ENCODE measurements at places on chromosomes 5 and 9.

- DNase-seq = no peak
Observed at GRCh38 chr5:117863586-117864296, 1124.6 kb downstream of the DTWD2 start.

GRCh38 chr9:17003576-17004240, 131.1 kb upstream of the CNTLN start:
- no peak for DNase-seq

DNA sequence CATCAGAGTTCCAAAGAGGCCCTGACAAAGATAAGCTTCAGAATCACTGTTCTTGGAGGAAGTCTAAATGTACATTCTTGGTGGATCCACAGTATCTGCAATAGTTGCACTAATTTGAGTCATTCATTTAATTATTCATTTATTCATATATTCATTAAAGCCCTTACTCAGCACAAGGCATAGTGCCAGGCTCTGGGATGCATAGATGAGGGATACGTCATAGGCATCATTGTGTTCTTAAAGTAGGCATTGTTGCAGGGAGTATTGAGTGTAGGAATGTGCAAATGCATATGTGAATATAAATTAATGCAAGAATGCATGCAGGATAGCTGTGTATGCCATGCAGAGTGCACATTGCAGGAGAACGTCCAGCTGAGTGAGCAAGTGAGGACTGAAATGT, 100.7 kb downstream of the DRD1 start:
- DNase-seq = no peak

GRCh38 chr5:156534906-156535485, 208.0 kb downstream of the SGCD start:
- DNase-seq = no peak

DNA sequence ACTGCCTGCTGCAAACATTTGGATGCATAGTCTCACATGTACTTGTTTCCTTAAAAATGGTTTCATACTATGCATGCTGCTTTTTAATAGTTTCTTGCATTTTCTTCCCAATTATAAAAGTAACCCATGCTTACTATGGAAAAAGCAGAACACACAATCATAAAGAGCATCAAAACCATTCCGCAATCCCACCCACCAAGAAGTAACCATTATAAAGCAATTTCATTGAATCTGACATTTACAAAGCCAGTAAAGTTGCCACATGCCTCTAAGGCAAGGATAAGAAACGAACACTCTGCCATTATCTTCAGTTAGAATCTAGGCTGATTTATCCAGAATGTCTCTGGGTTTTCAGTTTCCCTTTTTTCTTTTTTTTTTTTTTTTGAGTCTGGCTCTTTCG, 92.7 kb upstream of the OSMR start:
- DNase-seq = no peak

DNA sequence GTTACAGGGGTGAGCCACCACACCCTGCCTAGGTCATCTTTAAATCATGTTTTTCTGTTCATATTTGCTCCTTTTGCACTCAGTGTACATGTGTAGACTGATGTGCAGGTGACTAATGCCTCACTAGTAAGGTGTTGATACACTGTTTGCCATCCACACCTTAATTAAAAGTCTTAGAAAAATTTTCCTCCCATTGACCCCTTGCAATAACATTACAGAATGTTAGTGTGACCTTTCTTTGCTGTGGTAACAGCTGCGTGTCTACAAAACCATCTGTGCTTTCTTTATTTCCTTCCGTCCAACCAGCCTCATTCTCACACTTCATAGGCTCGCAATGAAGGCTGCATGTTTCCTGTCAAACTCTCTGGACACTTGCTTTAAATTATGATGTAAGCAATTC, 6.6 kb upstream of the CEMIP2 start:
- no peak for DNase-seq

GRCh38 chr5:113514289-113514635, 768 bp downstream of the YTHDC2 start:
- DNase-seq = no peak

DNA sequence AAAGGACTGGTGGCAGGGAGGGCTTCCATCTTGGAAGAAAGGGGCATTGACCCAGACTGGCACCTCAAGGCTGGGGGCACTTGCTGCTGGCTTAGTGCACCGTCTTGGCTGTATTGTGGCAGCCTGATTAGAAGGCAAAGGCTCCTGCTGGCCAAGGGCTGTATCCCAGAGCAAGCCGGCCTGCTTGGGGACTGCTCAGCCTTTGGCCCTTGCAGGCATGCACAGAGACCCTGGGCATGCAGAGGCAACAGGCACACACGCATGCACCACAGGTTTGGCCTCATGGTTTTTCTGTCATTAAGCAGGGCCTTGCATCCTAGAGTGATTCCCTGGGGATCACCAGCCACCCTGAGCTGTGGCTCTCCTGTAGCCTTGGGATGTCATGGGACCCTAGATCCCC, 29.0 kb downstream of the PITX1 start:
- no peak for DNase-seq

GRCh38 chr9:127212453-127212852, 52.1 kb upstream of the GARNL3 start:
- no peak for DNase-seq

DNA sequence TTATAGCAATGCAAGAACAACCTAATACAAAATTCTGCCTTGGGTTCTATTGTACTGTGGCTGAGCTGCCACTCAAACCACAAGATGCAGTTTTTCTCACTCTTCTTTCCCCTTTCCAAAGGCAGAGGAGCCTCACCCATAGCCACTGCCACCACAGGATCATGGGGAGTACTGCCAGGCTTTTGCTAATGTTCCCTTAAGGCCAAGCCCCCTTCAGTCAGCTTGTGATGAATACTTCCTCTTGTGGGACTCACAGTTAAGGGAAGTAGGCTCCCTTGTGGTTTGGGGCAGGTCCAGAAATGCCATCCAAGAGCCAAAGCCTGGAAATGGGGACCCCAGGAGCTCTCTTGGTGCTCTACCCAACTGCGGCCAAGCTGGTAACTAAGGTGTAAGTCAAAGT, 258.7 kb downstream of the SPATA31D1 start:
- no peak for DNase-seq

- no peak for DNase-seq
Observed at GRCh38 chr9:128276574-128277270, 646 bp downstream of the SWI5 start.

- DNase-seq = no peak
Observed at GRCh38 chr5:43256261-43256966, 56.8 kb downstream of the HMGCS1 start.

DNA sequence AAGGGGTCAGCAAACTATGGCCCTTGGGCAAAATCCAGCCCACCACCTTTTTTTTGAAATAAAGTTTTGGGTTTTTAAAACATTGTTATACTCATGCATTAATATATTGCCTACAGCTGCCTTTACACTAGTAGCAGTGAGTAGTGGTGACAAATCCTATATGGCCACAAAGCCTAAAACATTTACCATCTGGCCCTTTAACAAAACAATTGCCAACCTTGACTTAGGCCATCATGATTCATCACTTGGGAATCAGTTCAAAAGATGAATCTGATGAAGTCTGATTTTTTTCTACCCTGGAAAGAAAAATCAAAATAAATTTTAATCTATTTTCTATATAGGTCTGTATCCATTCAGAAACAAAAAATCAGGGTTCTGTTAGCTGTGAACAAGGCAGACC, 484.9 kb downstream of the BNC2 start:
- no peak for DNase-seq

DNA sequence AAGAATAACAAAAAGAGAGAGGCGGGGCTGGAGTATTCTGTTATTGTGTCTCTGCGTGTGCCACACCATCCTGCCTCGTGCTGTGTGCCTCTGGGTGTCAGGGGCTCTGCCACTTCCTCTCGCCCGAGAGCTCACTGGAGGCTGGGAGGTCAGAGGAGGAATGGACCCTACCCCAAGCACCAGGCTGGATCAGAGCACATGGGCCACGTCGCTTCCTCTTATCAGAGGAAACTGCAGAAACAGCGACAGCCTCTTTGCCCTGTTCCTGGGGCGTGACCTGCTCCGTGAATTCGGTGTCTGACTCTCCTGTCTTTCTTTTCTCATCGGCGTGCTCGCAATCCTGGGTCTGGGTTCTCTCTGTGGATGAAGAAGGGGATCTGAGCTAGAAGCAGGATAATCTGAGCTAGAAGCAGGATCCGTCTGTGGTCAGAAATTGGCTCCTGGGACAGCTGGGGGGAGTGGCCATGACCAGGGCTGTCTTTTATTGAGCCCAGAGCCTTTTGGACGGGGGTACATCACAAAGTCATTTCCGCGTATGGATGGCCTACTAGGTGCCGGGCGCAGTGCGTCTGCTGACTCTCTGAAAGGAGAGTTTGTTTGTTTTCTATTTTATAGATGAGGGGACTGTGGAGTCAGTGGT, 150.3 kb upstream of the COL5A1 start:
- no peak for DNase-seq

DNA sequence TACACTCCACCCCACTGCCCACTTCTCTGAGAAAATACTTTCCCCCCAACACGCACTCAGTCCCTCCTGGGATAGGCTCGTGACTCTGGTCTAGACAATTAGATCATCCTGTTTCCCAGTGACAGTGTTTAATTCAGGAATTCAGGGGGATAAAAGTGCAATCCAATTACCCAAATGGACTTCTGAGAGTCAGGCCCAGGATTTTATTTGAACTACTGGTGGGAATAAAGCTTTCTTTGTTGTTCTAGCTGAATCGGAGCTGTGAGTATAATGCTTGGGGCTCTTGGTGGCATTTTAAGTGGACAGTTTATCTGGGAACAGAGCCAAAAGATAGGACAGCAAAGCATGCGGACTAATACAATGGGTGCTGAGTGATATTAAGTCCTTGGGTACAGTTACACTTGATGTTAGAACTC, 683.3 kb downstream of the MAT2B start:
- no peak for DNase-seq
